ENCODE measurements at places on chromosomes 13 and 19.

DNA sequence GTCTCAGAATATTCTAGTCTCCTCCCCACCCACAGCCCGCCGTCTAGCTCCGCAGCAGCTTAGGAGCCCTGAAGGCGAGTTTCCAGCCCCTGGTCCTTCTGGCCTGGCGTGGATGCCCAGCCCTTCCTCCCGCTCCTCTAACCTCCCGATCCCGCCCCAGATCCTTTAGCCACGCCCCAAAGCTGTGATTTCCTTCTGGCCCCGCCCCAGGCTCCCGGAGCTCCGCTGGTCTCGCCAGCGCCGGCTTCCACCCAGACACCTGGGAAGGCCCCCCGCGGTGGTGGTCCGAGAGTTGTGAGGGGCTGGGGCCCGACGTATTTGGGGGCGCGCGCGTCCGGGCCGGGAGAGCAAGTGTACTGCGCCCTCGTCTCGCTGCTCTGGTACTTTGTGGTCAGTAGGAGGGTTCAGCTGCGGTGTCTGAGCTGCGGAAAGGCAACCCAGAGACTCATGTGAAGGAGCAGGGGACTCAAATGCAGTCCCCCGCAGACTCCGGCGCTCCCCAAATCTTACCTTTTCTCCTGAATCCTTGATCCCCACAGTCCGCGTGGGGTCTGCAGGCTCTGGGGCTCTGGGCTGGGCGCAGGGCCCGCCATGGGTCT, at the start of gene CGB7:
TSS of gene CGB7 (minus strand) at position 114 of the 599 bp plus-strand sequence. CDS start 2,374 bp downstream, outside the sequence.
- DNase-seq, result peak; percentile 27

- no peak for DNase-seq
These were observed 33.6 kb upstream of the NANOS3 start for GRCh38 chr19:13843104-13843921.

DNA sequence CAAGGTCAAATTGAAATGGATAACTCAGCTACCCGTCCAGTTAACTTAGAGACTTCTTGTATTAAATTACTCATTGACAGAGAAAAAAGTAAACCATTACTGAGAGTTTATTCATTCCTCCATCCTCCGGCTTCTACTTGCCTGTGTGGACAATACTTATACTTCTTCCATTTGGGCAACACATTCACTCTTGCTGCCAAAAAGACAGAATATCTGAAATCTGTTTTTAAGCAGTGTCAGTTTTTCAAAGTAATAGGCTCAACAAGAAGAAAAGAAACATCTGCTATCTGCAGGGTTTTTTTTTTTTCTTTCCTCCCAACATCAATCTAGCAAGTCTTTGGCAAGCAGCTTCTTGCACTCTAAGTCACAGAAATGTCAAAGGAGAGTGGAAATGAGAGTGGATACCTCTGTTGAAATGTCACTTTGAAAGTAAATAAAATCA, 1142.8 kb downstream of the PCDH9 start:
- DNase-seq, result no peak

- no peak for DNase-seq
These were observed 134.7 kb upstream of the SLITRK5 start for GRCh38 chr13:87536499-87536898.

GRCh38 chr13:46149272-46150133, 32.5 kb downstream of the LCP1 start:
- no peak for DNase-seq

DNA sequence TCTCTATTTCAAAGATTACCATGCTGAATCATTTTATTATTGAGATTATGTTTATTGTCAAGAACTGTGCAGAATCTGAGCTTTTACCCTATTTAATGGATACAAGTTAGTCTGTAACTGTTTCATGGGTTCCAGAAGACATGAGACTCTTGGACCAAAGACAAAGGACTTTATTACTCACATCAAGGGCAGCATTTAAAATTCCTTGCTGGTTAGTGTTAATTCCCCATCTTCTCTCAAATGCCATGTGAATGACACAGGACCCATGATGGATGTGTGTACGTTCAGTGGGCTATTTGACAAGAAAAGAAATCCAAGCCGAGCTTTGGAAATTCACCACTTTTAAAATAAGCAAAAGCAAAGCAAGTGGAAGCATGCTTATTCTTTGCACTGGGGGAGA, 139.9 kb downstream of the PCDH20 start:
- no peak for DNase-seq

DNA sequence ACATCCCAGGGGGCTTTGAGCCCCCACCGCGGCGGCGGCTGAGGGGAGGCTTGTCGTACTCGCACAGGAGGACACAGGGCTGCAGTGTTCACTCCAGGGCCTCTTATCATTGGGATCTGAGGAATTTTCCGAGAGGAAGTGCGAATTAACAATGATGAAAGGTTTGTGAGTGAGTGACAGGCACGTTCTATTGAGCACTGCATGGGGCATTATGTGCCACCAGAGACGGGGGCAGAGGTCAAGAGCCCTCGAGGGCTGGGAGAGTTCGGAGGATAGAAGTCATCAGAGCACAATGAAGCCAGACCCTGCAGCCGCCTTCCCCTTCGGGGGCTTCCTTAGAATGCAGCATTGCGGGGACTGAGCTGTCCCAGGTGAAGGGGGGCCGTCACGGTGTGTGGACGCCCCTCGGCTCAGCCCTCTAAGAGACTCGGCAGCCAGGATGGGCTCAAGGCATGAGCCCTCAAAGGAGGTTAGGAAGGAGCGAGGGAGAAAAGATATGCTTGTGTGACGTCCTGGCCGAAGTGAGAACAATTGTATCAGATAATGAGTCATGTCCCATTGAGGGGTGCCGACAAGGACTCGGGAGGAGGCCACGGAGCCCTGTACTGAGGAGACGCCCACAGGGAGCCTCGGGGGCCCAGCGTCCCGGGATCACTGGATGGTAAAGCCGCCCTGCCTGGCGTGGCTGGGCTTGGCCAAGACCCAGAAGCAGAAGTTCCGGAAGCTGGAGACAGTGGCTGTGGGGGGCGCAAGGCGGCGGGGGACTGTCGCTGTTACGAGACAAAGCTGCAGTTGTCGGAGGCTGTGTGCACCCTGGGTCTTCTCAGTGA, 53.9 kb downstream of the MCF2L start:
- no peak for DNase-seq

- DNase-seq, result peak; percentile 42
These were observed 1.5 kb upstream of the ELOF1 start for GRCh38 chr19:11560404-11561051.

- DNase-seq, result peak; percentile 47
These were observed 5.0 kb downstream of the FFAR1 start for GRCh38 chr19:35352448-35353304.

- DNase-seq, result no peak
These were observed 73.2 kb upstream of the MBNL2 start for GRCh38 chr13:97148894-97149293.

DNA sequence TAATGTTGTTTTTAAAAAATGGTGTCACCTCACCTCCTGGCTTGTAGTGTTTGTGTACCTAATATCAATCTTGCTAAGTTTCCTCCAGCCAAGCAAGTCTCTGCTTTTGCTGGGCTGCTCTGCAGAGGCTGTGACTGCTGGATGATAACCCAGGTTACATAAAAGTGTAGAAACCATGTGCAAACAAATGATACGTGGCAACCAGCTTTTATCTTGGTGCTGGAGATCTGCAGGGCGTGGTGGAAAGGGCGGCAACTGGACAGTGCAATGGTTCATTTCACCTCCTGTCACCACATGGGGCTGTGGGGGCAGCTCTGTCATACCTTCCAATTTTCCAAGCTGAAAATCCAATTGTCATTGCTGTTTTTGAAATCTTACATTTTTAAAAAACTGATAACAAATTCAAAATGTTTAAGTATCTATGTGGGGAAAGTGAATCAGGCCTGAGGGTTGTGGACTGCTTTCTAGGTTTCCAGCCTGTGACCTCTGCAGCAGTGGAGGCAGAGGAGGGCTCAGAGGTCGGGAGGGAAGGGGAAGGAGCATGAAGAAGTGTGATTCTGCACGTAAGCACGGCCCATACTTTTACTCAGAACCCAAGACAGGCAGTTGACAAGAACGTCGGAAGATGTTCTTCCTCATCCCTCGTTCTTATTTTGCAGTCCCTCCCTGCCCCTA, 9.7 kb downstream of the GPR42 start:
- no peak for DNase-seq

DNA sequence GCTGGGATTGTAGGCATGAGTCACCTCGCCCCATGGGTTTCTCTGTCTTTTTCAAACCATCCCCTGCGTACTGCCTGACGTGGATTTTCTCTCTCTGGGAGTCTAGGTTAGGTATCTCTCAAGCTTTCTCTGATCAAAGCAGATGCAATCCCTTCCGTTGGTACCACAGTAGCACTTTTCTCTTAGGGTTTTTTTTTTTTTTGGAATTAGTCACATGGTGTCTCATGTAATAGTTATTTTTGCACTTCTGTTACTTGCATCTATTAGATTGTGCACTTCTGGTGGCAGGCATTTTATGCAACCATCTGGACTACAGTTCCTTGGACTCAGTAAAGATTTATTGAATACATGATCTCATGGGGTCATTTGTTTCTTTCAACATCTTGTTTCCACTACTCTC, 72.1 kb downstream of the GPC6 start:
- no peak for DNase-seq

DNA sequence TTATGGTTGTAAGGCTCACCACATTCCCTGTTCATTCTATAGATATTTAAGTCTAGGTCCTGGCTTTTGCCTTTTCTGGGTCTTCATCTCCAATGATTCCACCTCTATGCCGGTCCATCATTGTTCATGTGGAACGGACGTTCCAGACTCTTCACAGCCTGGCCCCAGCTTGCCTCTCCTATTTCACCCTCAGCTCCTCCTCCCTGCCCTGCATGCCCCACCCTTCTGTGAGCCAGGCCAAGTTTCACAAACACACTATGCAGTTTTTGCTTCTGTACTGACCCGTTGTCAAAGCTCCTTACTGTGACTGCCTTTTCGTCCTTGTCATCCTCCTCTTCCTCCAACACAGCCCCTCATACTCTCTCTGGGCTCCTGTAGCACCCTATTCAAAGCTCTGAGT, 31.3 kb downstream of the TEX26 start:
- DNase-seq, result no peak

- DNase-seq, result no peak
These were observed 29.7 kb upstream of the FAM216B start for GRCh38 chr13:42751693-42752092.

GRCh38 chr13:50243931-50244330, 228.7 kb downstream of the KCNRG start:
- no peak for DNase-seq

DNA sequence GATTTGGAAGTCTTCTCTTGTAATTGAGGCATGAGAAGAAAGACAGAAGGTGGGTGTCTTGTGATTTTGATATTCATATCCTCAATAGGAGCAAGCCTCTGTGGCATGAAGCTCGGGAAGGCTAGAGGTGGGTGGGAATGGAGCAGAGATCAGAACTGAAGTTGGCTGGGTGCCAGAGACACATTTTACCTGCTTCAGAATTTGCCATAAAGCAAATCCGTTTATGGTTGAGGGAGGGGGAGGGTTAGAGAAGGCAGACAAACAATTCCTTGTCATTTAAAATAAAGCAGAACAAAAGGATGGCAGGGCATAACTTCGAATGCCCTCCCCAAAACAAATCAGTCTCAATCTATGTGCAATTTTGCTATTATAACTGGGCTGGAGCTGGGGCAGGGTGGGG, 305.9 kb downstream of the KLF5 start:
- no peak for DNase-seq

DNA sequence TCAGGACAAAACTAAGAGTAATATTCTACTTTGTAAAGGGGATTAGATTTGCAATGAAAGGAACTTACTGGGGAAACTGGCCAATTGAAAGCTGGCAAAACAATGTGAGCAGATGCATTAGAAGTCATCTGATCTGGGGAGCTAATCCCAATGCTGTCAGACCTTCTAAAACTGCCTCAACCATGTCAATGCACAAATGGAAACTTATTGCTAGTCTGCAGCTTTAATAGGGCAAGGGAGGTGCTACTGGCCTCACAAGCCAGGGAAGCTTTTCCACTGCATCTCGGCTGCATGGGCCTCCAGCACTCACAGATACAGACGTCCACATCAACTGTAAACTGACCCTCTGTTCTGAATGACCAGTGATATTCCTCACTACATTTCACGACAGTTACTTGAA, 154.2 kb downstream of the LHFPL6 start:
- no peak for DNase-seq

GRCh38 chr13:30157616-30157993, 149.7 kb downstream of the KATNAL1 start:
- no peak for DNase-seq

DNA sequence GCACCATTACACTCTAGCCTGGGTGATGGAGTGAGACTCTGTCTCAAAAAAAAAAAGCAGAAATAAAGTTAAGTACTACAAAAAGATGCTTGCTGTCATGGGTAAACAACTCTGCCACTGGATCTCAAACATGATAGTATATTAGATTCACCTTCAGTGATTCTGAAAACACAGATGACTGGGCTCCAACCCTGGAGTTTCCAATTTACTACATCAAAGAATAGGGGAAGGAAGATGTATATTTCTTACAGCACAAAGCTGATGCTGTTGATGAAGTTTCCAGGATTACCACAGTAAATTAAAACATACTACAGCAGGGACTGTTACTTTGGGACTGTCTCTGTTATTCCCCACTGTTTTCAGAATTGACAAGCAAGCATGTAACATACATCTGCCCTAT, 5.2 kb downstream of the ZNF561 start:
- no peak for DNase-seq

GRCh38 chr19:12800923-12801465, 606 bp downstream of the PRDX2 start:
- no peak for DNase-seq

GRCh38 chr13:110769097-110769496, 55.6 kb downstream of the ING1 start:
- no peak for DNase-seq

GRCh38 chr13:27079421-27079958, 92.1 kb downstream of the USP12 start:
- no peak for DNase-seq

GRCh38 chr13:44818016-44818415, 171.3 kb downstream of the NUFIP1 start:
- no peak for DNase-seq

GRCh38 chr19:41935760-41936415, 7.6 kb upstream of the ERFL start:
- DNase-seq, result no peak

DNA sequence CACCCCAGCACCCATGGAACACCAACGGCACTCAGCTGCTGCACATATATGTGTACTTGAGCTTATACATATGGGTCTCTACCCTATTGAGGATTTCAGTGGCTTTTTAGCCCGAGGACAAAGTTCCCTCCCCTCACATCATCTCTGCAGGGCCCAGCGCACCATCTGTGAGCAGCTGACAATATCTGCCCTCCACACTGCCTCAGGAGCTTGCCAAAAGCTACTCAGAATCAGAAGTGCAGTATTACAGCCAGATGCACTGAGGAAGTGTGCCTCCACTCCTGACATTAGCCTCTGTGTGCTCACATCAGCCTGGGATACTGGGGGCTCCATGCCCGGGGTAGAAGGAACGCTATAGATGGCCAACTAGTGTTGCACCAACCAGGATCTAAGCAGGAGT, 903.9 kb downstream of the UQCRFS1 start:
- no peak for DNase-seq

- DNase-seq, result no peak
These were observed 924.0 kb downstream of the PCDH9 start for GRCh38 chr13:66305961-66306617.

GRCh38 chr13:33764716-33765115, 53.2 kb upstream of the RFC3 start:
- DNase-seq, result no peak

Measured in effector CD8-positive, alpha-beta T cell (primary cell).